ENCODE measurements at places on chromosomes 2 and 18.

- DNase-seq: no peak
These were observed 144.5 kb downstream of the ACKR3 start for GRCh38 chr2:236714080-236714479.

- no peak for DNase-seq
These were observed 24.7 kb upstream of the MRO start for GRCh38 chr18:50844554-50844953.

DNA sequence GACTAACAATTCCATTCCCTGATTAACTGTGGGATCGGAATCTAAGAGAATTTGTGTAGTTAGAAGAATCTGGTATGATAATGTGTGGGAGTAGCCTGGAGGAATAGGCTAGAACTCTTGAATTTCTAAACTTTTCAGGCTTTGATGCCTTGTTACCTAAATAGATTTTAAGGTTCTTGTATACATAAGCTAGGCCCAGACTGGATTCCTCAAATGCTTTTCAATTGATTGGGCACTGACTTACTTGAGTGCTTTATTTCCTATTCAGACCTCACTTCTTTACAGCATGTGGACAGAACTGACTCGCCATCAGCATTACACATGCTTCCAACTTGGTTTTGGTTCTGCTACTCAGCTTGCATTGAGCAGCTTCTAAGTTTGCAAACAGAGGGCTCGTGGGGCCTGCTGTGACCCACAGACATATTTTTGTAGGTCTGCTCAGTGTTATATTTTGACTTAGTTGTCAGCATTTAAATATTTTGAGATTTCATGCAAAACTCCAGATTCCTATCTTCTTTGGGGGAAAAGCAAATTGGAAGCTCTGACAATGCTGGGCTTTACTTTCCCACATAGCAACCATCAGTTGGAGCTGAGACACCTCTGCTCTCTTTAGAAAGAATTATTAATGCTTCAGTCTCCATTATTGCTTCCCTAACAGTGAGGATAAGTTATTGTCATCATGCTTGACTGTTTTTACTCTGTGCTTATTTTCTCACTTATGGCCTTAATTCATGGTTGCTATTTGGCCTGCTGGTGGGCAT lies 5.7 kb downstream of the PARD3B start:
- DNase-seq: no peak

DNA sequence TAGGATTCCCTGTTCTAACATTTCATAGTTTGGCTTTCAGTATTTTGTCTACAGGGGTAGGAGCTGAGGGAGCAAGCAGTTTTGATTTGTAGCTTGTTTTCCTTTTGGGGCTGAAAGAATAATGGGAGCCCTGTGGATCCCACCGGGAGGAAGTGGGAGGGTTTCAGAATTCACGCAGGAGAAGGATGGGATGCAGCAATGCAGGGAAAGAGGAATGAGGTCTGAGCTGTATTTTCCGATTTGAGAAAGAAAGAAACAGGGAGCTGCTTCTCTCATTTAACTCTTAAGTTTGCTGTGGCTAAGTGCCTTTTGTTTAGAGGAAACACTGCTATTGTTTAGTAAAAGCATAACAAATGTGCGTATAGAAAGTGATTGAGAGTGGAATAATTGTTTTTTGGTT lies 141.0 kb downstream of the ADCYAP1 start:
- DNase-seq: no peak

GRCh38 chr18:3590096-3590630 lies 140.2 kb downstream of the TGIF1 start:
- DNase-seq: no peak

DNA sequence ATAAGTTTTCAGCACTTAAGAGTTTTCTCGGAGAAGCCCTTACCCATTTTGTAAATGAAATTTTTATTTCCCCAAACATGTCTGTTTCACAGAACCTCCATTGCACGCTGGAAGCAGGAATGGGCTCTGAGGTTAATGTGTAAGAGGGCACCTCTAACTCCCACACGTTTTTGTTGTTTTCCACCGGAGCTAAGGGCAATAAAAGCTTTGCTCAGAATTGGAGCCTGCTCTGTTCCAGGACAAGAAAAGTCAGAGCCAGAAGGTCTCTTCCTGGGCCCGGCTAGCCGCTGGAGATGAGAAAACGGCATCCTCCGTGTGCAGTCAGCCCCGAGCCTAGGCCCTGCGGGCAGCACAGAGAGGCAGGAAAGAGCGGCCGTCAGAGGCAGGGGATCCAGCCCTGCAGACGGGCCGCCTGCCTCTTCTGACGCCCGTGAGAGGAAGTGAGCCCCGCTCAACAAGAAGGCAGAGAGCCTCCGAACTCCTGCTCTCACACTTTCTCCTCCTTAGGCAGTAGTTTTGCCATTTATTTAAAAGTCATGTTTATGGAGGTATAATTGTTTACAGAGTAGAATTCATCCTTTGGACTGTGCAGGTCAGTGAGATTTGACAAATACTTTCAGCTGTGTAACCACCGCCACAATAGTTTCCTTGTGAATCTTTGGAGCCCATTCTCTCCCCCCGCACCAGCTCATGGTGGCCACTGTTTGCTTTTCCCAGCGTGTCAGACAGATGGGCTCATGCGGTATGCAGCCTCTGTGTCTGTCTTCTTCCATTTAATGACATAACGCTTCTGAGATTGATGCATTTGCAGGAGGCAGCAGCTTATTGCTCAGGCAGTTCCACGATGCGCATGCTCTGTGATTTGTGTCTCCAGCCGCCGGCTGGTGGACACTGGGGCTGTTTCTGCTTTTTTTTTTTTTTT lies 117.3 kb downstream of the GALR1 start:
- no peak for DNase-seq

GRCh38 chr18:8615397-8616027 lies 6.3 kb downstream of the RAB12 start:
- peak; percentile 40 for DNase-seq

- DNase-seq: no peak
These were observed 23.2 kb downstream of the PIAS2 start for GRCh38 chr18:46894124-46894523.

DNA sequence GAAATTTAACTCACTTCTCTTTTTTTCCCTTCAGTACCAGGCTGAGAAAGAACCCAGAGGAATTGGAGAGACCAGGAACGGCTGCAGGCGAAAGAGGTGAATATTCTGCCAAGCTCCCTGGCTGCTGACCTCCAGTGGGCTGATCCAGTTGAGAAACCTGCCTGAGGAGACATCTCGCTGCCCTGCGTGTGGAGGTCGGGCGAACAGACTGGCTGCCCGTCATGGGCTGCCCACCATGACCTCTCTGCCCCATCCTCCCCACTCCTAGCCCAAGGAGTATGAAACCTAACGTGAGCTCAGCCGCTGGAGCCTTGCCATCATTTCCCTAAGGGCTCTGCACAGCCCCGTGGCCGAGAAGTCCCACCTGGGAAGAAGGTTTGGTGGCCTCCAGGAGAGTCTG lies 148.8 kb upstream of the SALL3 start:
- DNase-seq: no peak

DNA sequence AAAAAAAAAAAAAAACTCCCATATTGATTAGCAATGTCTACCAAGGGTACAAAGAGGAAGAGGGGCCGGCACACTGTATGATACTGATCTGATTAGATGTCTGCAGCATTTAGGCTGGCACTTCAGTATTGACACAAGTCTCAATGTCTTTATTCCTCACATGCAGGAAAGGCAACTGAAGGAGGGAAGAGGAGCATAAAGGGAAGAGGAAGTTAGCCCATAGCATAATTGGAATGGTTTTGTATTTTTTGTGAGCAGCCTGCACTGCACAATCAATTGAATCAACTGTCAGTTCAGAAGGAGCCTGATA lies 79.0 kb downstream of the DNER start:
- DNase-seq: no peak

DNA sequence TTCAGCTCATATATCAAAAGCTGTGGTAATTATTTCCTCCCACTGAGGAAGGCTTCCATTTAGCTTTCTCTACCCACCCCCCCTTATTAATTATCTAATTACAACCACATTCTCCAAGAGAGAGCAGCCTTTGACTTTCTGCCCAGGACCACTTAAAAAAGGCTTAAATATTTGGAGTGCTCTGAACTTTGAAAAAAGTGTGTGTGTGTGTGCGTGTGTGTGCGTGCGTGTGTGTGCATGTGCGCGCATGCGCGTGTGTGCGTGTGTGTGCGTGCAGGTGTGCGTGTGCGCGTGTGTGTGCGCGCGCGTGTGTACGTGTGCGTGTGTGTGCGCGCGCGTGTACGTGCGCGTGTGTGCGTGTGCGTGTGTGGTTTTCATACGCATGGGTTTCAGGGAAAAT lies 57.8 kb downstream of the TWIST2 start:
- no peak for DNase-seq

DNA sequence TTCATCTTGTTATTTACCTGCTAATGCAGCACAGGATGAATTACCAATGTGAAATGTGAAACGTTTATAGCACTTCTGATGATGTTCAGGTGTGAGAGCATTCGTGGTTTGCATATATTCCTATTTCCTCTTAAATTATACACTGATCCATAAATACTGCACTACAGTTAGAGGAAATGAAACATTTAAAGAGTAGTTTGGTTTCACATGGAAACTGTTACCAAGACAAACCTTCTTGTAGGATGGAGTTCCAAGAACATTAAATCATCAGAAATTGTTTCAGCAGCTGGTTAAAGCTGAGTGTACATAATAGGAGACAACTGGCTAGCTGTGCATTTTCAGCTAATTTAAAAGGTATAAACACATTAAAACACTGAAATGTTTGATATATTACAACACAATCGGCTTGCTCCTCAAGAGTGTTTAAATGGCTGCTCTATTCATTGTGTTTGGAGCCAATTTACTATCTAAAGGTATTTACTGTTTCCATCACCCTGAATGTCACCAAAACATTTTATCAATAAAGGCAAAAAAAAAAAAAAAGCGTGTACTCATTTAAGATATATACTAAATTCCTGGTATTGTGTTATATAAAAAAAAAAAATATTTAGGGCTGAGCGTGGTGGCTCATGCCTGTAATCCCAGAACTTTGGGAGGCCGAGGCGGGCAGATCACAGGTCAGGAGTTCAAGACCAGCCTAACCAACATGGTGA lies 100.6 kb downstream of the DYM start:
- no peak for DNase-seq

- DNase-seq: no peak
These were observed 45.4 kb upstream of the TMEM163 start for GRCh38 chr2:134764164-134764563.

DNA sequence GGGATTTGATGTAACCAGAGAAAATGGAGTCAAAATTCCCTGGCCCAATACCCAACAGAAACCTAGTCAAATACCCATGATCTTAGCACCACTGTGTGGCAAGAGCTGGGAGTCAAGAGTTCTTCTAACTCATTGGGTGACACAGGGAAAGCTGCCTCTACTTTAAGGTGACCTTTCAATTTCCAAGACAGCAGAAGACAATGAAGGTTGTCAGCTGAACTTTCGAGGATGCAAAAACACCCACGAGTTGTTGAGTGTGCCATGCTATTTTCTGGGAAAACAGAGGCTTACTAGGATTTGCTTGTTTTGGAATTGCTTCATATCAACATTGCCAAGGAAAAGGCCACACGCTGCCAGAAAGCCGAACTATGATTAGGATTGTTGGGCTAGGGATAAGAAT lies 61.6 kb upstream of the CYRIA start:
- no peak for DNase-seq

DNA sequence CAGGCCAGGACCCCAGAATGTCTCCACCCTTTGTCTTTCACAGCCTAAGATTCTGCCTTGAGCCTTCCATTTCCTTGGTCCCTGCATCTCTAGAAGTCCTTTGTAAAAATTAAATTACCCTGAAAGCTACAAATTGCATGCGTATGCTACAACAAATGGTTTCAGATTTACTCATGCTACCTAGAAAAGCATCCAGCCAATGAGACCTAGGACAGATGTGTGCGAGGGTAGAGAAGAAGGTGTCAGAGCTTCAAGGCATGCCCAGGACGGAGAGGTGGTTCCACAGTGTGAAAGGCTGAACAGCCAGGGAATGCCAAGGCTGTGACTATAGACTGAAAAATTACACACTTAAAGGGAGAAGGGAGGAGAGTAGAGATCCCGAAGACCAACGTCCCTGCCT lies 40.2 kb downstream of the CCBE1 start:
- DNase-seq: no peak

DNA sequence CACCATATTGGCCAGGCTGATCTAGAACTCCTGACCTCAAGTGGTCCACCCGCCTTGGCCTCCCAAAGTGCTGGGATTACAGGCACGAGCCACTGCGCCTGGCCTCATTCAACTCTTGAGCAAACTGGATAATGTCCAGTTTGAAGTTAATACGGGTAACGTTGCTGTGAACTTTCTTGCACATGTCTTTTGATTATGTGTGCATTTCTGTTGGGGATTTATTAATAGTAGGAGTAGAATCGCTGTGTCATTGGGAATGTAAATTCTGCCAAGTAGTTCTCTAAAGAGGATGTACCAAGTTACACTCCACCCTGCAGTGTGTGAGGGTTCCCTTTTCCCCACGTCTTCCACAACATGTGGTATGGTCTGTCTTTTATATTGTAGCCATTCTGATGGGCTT lies 6.2 kb downstream of the IMPA2 start:
- no peak for DNase-seq

- DNase-seq: peak; percentile 92
These were observed 3.6 kb upstream of the CTDSP1 start for GRCh38 chr2:218395826-218396687.

GRCh38 chr2:100877555-100877954 lies 57.6 kb downstream of the NPAS2 start:
- no peak for DNase-seq

DNA sequence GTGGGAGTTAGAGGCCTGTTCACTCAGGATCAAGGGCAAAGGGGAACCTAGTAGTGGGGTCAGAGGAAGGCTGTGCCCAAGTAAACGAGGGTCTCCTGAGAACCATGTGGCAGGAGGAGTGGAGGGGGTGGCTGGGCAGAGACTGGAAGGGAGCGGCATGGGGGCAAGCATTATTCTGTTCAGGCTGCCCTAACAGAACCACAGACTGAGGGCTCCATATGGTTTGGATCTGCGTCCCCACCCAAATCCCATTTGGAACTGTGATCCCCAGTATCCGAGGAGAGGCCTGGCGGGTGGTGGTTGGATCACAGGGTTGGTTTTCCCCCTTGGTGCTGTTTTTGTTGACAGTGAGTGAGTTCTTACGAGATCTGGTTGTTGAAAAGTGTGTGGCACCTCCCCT lies 287.0 kb downstream of the PHLPP1 start:
- DNase-seq: no peak

DNA sequence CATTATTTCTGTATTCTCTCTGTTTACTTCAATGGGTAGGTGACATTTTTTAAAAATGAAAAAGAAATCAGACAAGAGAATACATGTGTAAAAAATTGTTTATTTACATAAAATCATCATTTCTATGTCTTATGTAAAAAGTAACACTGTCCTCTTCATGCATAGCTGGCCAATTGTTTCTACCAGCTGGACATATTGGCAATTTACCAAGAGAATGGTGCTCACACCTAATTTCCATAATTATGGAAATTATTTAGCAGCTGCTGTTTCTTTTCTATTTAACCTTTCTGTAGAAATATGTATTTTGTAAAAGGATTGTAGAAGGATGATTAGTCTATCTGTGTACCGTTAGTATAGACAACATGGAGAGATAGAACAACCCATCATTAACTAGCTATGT lies 791.9 kb downstream of the TRIB2 start:
- DNase-seq: no peak

All from smooth muscle cell of the brain vasculature (primary cell).